ENCODE measurements at places on chromosomes 6 and 20. TPM values are rescaled to one million over a fixed set of nuclear protein-coding genes. Genes with fewer than 3 reads are reported as not detected.

DNA sequence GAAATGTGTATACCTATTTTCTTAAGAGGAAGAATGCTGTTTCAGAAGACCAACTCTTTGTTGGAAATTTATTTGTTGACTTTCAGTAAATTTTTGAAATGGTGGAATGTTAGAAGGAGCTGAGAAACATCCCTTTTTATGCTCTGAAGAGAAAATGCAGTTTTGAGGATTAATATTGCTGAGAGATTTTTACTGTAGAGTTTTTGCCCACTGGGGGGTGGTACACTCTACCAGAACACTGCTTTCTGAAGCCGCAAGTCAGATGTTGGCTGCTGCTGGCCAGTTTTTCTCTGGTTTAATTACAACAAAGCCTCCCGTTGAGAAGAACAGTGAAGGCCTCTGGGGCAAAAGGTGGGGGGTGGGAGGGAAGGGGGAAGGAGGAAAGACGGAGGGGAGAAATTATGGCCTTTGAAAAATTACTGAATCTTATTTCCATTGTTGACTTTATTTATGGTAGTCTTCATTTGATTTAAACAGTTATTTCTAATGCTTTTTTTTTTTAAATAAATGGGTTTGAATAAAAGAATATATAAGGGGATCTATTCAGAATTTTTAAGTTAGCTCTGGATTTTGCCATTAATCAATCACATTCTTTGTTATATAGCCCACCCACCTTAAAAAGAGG lies 3.0 kb downstream of the FLRT3 start:
- no peak for DNase-seq

- DNase-seq, result no peak
Measured at GRCh38 chr20:58113716-58114115, 114.7 kb downstream of the ANKRD60 start.

GRCh38 chr6:136749359-136749997 lies 42.8 kb downstream of the MAP3K5 start:
- DNase-seq, result no peak

DNA sequence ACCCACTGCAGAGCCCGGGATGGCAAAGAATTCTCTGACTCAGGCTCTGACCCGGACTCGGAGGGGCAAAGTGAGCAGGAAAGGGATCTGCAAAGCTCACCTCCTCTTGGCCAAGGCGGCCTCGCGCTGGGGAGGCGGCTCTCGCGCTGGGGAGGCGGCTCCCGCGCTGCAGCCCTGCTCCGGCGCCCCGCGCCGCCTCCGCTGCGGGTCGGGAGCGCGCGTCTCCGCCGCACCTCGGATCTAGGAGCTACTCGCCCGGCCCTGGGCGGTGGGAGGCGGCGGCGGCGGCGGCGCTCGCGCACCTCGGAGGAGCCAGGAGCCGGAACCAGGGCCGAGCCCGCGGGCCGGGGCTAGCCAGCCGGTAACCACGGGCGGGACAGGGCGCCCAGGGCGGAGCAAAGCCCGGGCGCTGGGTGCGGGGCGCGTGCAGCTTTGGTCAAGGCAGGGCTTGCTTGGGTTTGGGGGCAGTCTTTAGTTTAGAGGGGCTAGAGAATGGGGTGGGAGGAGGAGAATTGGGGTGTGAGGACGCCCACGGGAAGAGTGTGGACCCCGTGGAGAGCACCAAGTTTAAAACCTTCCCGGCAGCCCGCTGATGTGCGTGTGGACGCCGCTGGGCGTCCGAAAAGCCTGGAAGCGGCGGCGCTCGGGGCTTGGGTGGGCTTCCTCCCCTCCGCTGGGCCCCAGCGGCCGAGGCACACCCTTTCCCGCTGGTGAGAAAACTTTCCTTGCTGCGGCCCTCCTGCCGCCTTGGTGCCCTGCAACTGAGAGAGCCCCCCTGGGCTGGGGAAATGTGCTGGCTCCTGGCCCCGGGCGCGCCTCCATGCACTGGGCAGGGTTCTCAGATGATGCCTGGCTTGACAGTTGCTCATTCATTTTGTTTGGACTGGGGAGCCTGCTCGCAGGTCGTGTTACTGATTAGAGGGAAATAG lies at the start of gene MRAP2:
TSS of gene MRAP2 (plus strand) at position 250 of the 929 bp plus-strand sequence. CDS start 21,547 bp downstream, outside the sequence.
- no peak for DNase-seq

DNA sequence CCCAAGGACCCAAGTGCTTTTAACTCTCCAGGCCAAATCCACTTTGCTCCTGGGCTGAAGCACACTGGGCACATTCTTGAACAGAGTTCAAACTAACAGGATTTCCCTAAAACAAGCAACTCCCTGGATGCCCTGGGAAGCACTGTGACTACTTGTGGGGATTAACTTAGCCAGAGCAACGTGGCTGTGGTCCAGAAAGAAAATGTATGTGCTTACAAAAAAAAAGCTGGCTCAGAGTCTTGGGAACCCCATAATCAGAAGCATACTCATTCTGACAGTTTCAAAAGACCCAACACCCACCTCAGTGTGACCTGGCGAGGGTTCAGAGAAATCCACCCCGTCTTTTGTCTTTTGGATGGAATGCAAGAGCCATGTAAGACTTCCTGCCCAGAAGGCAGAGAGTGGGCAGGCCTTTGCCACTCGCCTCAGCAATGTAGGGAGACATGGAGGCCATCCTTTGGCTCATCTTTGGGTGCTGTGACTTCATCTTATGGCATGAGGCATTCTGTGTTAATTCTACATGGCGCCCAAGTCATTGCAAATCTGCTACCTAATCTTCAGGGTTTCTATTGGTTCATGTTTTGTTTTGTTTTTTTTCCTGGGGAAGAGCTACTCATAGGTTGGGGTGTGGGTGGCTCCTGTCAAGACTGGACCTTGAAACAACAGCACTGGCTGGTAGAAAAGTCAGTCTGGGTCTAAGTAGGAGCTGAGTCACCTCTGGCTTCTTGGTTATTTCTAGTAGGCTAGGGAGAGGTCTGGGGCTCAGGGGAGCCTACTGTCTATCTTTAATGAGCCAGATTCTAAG lies 248.6 kb upstream of the SUPT3H start:
- no peak for DNase-seq

Gene PHACTR3
- not detected for total RNA-seq

Gene DDX43
- not detected for total RNA-seq

Measured in chondrocyte (in vitro differentiated cells).